Fibroblast of lung (primary cell): ENCODE measurements at places on chromosomes 4 and X. TPM values are rescaled to one million over a fixed set of nuclear protein-coding genes. Genes with fewer than 3 reads are reported as not detected.

DNA sequence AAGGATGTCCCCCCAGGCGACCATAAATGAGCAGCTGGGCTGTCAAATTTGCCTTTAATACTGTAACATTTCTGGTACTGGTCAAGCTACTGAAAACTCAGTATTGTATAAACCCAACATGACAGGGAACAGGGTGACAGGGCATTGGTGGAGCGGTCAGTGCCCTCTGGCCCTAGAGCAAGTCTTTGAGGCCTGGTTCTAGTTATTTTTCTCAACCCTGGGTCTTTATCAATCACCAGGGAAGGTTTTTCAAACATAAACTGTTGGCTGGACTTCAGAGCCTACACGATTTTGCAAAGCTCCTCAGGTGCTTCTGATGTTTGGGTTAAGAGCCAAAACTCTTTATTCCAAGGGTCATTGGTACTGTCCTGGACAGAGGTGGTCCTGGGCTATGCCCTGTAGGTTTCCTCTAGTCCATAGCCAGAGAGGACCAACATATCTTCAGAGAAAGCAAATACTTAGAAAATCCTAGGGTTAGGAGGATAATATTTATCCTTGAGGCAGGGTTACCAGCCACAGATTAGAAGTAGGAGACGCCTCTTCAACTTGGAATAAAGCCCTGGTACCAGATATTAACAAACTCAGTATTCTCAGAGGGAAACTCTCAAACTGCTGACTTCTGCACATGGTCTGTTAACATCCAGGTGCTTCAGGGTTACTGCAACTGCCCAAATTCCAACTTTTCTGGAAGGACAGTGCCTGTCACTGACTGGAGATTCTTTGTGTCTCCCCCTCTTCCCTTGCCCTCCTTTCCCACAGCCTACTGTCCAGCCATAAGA lies 26.7 kb upstream of the ADH7 start:
- DNase-seq = no peak

DNA sequence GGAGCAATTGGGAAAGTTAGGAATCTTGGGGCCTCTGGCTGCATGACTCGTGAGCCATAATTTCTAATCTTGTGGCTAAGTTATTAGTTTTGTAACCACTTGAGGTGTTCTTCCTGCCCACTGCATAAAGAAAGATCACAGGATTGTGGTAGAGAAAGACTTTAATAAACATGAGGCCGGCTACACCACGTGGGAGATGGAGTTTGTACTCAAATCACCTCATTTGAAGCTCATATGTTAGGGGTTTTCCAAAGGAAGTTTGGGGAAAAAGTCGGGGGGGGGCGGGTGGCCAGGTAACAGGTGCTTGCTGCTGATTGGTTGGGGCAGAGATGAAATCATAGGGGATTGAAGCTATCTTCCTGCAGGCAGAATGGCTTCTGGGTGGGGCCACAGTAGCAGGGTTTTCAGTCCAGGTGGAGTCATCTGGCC lies 287.8 kb downstream of the ZNF674 start:
- no peak for DNase-seq

- DNase-seq = no peak
These were observed 338.9 kb upstream of the TECRL start for GRCh38 chr4:64747919-64748715.

DNA sequence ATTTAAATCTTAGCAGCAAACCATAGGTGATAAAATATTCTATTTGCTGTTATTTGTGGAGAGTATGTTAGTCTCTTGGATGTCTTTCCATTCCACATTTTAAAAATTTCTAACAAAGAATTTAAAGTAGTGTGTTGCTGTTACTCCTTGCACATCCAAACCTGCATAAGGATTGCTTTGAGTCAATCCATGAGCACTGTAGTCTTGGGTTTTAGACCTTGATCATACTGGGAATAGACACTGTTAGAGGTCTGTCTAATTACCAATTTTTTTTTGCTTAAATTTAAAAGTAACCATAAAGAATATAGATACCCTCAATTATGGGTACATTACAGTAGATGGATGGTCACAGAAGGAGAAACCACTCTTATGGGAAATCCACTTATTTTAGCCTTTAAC lies 1.5 kb downstream of the AFP start:
- DNase-seq = no peak

GRCh38 chr4:1113311-1114009 lies at the start of gene RNF212:
RNF212 (minus strand) TSS chr4:1113564; CDS start chr4:1113464, 100 bp downstream.
- DNase-seq = no peak

DNA sequence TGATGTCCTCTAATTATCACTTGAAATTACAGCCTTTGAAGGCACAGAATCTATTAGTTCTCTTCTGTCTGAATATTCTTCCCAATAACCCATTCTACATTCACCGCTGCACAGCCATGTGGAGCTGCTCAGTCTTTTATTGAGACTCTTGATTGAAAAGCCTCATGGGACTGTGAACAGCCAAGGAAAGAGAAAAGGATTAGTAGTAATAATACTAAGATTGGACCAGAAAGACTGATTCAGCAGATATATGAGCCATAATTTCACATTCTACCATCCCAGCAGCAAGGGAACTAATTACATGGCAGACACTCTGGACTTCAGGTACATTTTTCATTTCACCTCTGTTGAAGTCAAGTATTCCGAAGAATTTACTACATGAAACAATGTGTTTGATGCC lies 2471.7 kb downstream of the ARAP2 start:
- DNase-seq = no peak

GRCh38 chrX:118633530-118633929 lies 93.9 kb upstream of the IL13RA1 start:
- no peak for DNase-seq

DNA sequence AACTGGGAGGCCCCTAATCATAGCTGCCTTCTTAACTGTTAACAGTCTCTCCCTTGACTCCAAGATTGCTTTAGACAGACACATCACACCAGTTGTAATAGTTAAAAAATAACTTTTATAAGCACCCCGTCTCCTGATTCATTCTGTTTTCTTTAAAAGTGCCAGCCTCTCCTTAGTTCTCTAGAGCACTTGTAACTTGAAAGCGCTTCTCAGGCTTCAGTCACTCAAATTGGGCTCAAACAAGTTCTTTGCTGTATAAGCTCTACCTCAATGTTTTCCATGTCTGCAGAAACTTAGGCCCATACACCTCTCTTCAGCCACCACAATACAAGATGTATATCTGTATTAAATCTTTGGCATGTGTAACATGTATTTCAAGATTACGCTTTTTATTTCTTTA lies 169.6 kb downstream of the GABRG1 start:
- DNase-seq = no peak

DNA sequence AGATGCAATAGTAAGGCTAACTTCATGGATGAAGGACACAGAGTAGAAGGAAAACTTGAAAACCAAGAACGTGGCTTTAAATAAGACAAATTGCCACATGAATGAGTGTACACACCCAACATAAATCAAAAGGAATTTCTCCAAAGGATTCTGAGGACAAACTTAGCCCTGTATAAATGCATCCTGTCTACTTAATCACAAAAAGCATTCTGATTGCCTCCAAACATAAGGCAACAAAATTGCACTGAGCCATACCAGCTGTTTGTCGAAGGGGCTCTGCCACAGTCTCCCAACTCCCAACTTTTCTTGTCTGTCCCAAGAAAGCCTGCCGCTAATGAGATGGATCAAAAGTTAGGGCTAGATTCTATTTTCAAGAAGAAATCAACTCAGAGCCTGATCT lies 194.3 kb downstream of the SOWAHB start:
- DNase-seq = no peak

Gene VSIG4
- total RNA-seq = not detected in 2 replicates

Gene ADGRG2
- total RNA-seq = under 0.01 TPM in 2 replicates

DNA sequence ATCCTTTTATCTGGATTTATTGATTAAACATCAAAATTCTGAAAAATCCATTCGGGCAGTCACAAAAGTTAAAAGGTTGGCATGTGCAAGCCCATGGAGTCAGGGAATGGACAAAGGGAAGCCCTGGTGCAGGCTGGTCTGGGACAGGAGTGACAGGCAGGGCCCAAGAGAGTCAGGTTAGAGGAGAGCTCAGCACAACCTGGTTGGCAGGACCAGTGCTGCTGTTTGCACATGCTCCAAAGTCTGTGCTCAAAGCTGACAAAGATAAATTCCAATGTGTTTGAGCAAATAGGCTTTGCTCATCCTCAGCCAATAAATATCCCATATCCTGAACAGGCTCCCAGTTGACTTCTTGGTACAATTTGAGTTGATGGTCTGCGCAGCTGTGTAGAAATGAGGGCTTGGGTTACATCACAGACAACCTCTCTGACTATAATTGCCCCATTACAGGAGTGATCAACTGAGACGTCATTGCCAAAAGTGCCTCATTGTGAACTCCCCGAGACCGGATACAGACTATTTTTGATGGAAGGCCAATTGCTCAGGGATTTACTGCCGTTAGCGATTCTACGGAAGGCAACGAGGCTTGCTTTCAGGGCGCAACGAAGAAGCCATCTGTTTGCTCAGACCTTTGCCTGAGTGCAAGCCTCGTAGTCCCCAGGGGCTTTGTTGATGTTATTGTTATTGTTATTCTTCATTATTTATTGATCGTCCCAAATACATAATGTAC lies 1008.1 kb upstream of the TENM3 start:
- no peak for DNase-seq

- peak; percentile 76 for DNase-seq
These were observed 76.3 kb downstream of the SOWAHB start for GRCh38 chr4:76821641-76822040.
